ENCODE measurements at places on chromosomes 16 and 17.
A peak's percentile ranks its signal among the peaks of the same experiment; 100 is the strongest.

GRCh38 chr16:65316808-65317207 lies 194.9 kb upstream of the CDH11 start:
- no peak for DNase-seq

DNA sequence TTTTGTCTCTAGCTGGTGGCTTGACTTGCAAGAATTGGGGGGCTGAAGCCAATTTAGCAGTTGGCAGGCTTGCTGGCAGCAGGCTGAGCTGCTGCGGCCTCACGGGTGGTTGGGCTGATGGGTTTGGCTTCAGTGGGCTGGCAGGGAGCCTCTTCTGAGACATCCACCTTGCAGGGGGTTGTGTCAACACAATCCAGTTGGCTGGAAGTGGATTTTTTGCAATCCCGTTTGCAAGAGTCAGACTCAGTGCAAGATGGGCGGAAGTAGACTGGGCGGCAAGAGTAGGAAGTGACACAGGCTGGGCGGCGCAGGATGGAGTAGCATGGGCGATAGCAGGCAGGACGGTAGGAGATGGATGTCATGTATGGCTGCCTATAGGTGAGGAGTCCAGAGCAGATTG lies 1.5 kb downstream of the KRTAP16-1 start:
- DNase-seq: no peak

GRCh38 chr16:89349947-89350633 lies 132.6 kb downstream of the ZNF778 start:
- DNase-seq: no peak

- no peak for DNase-seq
These were observed 67.6 kb downstream of the ASIC2 start for GRCh38 chr17:33225509-33225908.

DNA sequence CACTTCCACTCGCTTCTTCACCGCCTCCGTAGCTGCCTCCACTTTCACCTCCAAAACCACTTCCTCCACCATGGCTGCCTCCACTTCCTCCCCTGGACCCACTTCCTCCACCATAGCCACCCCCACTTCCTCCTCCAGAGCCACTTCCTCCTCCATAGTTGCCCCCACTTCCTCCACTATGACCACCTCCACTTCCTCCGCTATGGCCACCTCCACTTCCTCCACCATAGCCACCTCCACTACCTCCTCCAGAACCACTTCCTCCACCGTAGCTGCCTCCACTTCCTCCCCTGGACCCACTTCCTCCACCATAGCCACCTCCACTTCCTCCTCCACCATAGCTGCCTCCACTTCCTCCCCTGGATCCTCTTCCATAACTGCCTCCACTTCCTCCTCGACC lies 4.5 kb downstream of the KRT9 start:
- DNase-seq: no peak

DNA sequence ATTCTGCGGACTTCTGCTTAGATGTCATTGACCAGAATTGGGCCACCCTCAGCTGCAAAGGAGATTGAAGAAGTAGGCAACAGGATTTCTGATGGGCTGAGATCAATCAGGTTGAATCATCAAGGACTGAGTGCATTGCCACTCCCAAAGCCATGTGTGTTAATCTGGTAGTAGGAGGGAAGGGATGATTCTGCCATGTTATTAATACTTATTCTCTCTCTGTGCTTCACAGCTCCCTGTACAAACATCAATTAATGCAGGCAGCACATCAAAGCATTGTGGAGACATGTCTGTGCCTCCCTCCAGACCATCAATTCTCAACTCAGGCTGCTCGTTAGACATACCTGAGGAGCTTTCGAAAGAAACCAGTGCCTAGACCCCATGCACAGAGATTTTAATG lies 11.6 kb downstream of the LRRC3C start:
- DNase-seq: no peak

DNA sequence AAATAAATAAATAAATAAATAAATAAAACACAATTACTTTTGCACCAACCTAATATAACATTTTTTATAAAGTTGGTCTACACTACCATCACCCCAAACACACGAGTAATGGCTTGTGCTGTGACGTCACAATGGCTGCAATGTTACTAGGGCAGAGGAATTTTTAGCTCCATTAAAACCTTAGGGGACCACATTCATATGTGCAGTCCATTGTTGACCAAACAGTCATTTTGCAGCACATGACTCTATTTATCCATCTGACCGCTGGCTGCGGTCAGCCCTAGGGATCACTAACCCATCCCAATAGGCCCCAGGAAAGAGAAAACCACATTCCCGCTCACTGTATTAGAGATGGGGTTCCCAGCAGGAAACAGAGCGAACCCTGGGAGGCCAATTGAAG lies 9.6 kb downstream of the CDH5 start:
- DNase-seq: no peak

GRCh38 chr16:67449739-67450138 lies 18.8 kb downstream of the HSD11B2 start:
- DNase-seq: no peak

DNA sequence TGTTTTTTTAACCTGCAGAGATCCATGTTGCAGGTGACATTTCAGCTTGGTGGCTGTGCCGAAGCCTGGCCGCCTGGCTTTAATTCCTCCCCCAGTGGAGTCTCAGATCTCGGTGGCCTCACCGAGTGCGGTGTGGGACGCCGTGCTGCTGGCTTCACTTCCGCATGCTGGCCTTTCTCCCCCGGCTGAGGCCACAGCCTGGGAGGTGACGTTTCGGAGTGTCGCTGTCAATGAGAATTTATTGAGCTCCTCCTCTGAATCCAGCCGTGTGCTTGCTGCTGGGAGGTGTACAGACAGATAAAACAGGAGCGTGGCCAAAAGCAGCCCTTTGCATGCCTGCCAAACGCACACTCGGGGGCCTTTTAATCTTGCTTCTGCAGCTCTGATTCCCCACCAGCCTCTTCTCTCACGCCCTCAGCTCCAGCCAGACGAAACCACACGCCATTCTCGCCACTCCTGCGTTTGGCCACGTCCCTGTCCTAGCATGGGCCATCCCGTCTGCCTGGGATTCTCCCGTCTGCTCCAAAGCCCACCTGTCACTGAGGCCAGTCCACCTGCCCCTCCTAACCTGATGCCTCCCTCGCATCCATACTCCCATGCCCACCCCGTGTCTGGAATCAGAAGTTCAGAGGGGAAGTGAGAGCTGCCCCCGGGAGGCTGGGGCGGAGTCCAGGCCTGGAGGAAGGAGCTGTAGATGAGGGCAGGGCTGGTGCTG lies 3.6 kb downstream of the GSE1 start:
- peak; percentile 92 for DNase-seq

DNA sequence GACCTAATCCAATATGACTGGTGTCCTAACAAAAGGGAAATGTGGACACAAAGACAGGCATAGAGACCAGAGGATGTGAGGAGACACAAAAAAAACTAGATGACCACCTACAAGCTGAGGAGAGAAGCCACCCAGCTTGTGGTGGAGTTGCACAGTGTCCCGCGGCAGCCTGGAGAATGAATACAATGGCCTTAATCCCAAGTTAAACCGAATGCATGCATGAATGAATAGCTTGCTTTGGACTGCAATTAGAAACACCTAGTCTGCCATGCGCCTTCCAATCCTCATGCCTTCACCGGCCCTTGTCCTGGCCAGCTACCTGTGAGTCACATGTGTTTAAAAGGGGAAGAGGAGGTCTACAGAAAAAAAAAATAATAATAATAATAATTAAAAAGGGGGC lies 72.0 kb downstream of the CNGB1 start:
- no peak for DNase-seq

DNA sequence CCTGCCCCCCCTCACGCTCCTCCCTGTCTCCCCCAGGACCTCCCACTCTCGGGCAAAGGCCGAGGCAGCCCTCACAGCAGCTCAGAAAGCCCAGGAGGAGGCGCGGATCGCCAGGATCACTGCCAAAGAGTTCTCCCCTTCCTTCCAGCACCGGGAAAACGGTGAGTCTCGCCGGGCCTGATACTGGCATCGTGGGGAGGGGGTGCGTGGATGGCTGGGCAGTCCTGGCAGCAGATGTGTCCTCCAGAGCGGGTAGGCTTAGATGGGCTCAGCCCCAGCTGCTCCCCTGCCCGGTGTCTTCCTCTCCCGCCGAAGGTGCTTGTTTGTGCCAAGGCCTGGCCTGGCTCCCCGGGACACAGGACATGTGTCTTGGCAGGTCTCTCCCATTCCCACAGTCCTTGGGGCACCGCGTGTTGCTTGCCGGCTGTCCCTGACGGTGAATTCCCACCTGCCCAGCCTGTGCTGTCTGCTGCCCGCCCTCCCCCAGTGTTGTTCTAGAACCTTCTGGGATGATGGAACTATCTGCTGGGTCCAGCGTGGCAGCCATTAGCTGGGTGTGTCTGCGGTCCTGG lies 81.6 kb downstream of the KLHDC4 start:
- no peak for DNase-seq

GRCh38 chr17:41653421-41653820 lies 29.0 kb upstream of the KRT17 start:
- DNase-seq: no peak

- no peak for DNase-seq
These were observed 101.2 kb downstream of the PHKB start for GRCh38 chr16:47562366-47562765.

- DNase-seq: no peak
These were observed 758 bp upstream of the UBALD2 start for GRCh38 chr17:76264425-76264754.

DNA sequence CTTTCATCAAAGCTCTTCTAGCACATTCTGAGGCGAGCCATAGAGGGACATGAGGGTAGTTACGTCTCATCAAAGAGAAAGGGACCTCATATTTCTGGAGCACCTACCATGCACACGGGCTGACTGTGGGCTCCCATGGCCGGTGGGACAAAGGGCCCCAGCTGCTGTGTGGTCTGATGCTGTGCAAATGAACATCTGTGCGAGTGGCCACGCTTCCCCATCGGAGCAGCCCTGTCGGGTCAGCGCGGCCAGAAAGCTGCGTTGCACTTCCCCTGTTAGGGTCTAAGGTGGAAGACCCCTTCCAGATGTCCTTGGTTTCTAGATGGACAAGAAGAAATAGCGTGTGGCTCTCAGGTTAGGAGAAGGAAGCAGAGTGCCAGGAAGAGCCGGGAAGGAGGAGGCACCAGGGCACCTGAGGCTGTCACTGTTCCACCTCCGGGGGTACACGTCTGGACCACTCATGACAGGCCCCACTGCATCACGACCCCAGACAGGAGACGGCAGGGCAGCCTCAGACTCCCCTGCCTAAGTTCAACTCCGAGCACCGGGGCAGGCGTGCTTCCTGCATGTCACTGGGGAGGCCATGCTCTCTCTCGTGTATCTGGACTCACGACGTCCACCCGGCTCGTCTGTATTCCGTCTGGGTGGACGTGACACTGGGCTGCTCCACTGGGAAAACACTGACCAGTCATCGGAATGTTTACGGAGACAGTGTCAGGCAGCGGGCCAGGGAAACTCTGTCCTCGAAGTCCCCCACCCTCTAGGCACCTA lies 8.5 kb upstream of the BAIAP2 start:
- DNase-seq: no peak

- no peak for DNase-seq
These were observed 1.9 kb downstream of the SLC39A11 start for GRCh38 chr17:73090396-73091202.

GRCh38 chr17:20128036-20128667 lies 119.0 kb downstream of the SPECC1 start:
- DNase-seq: no peak

- DNase-seq: no peak
These were observed 4.1 kb upstream of the UBALD1 start for GRCh38 chr16:4618645-4619418.

GRCh38 chr16:87431926-87432325 lies 39.8 kb downstream of the MAP1LC3B start:
- DNase-seq: no peak

DNA sequence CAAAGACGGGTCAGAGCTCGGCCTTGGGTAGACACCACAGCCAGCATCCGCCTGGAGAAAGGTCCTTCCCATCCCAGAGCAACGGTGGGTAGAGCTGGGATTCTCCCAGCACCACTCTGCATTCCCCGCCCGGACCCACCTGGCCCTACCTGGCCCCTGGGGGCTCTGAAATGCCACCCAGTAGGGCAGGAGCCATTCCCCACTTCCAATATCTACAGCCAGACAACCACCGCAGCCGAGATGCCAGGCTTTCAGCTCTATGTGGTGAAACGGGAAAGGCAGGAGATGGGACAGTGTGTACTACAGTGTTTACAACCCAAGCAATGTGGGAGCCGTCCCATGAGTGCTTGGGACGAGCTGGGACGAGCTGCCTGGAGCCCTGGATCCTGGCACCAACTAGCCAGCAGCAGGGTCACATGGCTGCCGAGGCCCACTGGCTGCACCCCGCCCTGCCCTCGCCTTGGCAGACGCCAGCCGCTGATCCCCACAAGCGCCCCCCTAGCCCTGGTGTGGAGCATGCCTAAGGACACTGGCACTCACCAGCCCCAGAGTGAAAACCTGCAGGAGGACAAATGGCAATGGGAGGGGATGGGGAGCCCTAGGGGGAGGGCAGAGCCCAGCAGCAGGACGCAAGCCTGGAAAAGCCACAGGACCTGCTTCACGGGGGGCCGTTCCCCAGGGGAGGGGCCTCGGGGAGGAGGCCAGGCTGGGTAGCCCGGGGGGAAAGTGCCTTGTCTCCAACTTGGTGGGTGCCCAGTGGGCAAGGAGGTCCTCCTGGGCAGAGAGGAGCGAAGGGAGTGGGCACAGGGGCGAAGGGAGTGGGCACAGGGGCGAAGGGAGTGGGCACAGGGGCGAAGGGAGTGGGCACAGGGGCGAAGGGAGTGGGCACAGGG lies 13.5 kb downstream of the TMC6 start:
- no peak for DNase-seq

GRCh38 chr17:48541577-48542113 lies 3.3 kb downstream of the HOXB2 start:
- peak; percentile 53 for DNase-seq

GRCh38 chr17:73592079-73592415 lies 52.2 kb downstream of the SDK2 start:
- DNase-seq: no peak

DNA sequence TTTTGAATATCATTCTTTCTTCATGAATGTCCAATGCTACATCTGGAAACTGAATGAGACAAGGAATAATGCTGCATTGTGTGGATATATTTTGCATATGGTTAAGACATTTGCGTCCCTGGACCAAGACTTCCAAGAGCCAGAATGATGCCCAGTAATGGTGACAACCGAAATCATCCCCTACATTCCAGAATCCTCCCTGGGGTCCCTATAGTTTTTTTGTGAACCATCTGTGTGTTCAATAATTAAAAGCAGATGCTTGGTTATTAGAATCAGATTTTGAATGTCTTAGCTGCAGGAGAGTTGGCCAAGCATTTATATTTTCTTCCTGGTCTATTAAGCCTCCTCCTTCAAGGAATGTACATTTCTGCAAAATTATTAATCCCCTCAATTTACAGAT lies 426.7 kb upstream of the CDH8 start:
- no peak for DNase-seq

GRCh38 chr17:64418506-64419339 lies 28.1 kb upstream of the PECAM1 start:
- peak; percentile 60 for DNase-seq

- DNase-seq: no peak
These were observed 480 bp downstream of the TXNL4B start for GRCh38 chr16:72092832-72093447.

GRCh38 chr17:69042308-69042707 lies 18.4 kb downstream of the ABCA9 start:
- no peak for DNase-seq
